ENCODE measurements at places on chromosomes 3 and 15.

DNA sequence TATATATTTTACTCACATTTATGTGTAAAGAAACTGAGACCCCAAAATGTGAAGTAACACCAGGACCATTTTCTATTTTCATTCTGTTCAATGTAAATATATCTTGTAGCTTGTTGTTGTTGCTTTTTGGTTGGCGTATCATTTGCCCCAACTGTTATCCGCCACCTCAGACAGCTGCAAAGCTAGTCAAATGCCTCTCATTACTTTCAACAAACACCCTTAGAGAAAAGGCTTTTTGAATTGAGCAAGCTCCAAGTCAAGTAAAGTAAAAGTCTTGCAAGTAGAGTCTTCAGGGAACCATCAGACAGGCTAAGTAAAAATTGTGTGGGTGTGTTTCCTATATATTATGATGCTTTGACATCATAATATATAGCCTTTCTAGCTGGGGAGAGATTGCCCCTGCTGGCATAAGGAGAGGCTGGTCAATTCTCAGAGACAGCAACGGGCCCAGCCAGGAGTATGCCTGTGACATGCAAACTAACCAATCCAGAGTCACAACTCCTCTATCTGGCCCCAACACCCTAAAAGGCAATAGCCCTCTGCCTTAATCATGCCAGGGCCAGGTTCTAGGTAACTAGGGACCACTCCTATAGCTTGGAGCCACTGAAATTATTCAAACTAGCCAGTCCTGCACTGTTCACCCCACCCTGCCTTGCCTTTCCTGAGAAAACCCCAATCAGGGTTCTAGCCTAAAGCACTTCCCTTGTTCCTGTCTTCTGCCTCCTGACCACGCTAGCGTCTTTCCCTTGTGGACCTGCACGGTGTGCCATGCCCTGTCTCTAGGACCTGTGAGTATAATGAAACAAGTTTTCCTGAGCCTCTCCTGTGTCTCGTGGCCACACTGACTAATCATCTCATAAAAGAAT, 75.6 kb downstream of the RAD18 start:
- DNase-seq: no peak

GRCh38 chr3:25826510-25826909, 36.6 kb downstream of the OXSM start:
- no peak for DNase-seq

DNA sequence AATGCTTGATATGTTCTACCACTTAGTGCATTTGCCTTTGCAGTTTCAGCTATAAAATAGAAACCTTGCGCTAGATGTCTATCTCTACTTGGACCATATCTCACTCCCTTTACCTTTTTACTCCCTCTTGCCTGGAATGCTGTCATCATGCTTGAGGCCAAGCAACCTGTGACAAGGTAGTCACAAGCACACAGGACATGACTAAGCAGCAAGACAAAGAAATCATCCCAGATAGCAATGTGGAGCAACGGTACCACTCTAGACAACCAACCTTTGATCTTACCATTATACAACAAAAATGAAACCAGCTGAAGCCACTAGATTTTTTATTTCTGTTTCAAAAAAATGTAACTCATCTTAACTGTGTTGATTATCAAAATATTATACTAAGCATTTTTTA, 50.5 kb upstream of the SPSB4 start:
- DNase-seq: no peak

DNA sequence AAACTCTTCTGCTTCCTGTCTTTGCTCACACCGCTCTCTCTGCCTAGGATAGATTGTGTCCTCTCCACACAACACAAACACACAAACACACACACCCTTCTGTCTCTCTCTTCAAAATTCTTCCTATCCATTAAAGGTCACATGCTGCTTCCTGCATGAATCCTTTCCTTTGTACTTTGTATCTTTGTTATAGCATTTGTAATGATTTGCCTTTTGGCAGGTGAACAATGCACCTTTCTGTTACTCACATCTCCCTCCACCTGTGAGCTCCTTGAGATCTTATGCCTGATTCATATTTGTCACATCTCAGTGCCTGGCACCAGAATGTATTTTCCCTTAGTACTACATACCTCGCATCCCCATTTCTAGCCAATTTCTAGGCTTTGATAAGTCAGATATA, 251.4 kb upstream of the UMPS start:
- no peak for DNase-seq

GRCh38 chr3:197882586-197882985, 67.4 kb upstream of the RPL35A start:
- DNase-seq: no peak

GRCh38 chr3:7847021-7847420, 654.6 kb upstream of the LMCD1 start:
- DNase-seq: no peak

DNA sequence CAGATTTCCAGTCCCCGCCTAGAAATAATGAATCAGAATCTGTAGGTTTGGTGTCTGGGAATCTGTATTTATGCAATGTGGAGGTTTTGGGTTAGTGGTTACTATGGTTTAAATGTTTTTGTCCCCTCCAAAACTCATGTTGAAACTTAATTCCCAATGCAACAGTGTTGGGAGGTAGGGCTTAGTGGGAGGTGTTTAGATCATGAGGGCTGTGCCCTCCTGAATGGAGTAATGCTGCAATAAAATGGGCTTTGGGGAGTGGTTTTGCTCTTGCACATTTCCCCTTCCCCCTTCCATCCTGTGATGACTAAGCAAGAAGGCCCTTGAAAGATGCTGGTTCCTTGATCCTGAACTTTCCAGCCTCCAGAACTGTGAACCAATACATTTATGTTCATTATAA, 9.2 kb upstream of the RFC4 start:
- DNase-seq: no peak

DNA sequence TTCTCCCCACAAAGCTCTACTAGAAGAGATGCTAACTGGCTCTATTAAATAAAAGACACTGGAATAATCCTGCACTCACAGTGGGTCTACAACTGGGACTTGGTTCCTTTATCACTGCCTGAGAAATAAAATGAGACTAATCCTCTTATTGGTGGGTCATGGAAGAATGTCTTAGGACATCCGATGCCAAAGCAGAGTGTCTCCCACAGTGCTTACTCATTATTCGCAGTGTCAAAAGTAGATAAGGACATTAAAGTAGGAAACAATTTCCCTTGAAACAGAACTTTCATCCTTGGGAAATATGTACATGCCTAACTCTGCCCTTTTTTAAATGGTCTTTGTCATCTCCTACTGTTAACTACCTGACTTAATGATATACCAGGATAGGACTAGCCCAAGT, 71.5 kb downstream of the GSK3B start:
- DNase-seq: no peak

DNA sequence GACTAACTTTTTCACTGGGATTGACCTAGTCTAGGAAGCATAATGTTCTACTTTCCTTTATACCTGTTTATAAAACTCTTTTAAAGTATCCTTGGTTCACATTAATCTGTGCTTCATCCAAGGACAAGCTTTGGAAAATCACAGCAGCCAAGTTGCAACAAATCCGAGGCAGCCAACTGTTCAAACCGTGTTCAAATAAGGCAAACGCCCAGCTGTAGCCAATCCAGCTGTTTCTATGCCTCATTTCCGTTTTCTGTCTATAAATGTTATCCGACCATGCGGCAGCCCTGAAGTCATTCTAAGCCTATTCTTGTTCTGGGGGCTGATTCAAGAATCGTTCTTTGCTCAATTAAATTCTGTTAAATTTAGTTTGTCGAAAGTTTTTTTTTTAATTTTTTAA, 78.3 kb downstream of the FMN1 start:
- peak; percentile 61 for DNase-seq

- no peak for DNase-seq
Observed at GRCh38 chr3:25493246-25493645, 65.2 kb downstream of the RARB start.

GRCh38 chr15:49215768-49216739, 46.0 kb downstream of the GALK2 start:
- no peak for DNase-seq

DNA sequence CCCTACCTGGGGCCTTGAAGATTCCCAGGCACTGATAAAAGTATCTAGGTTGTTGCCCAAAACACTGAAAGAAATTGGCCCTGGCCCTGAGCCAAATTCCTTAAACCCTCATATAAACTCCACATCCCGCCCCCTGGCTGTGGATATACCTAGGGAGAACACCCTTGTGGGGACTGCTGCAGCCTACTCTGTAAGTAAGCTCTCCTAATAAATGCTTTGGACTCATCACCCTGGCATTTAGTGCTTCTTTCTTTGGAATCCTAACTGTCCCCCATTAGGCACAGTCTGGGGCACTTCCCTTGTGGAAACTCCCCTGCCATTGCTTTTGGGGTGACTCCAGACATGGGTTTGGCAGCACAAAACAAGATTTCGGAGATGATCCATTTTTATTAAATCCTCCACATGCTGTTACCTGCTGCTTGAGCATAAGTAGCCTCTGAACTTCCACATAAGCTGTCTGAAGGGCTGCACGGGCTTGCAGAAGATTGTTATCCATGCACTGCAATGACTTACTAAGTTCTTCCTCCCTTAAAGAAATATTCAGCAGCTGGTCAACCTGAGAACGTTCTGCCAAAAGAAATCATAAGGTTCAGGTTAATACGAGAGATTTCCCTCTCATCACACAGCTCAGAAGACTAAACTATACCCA, 46.4 kb downstream of the ZNF106 start:
- no peak for DNase-seq

DNA sequence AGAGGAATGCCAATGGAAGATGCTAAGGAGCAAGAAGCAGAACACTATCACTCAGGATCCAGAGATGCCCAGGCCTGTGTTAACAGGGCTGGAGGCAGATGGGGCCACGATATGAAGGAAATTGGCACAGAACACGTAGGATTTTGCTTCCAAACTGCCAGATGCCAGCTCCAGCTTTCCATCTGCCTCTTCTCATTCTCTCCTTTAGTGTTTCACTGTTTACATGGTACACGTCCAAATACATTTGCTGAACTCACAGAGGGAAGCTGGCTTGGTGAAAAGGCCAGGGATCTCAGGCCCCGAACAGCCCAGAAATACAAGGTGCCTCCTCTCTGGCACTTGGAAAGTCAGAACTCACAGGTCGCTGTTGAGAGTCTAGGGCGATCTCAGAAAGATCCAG, 187.0 kb downstream of the NTRK3 start:
- DNase-seq: no peak

GRCh38 chr3:12644331-12644937, 19.5 kb downstream of the RAF1 start:
- DNase-seq: no peak

GRCh38 chr3:182869059-182869458, 75.8 kb downstream of the ATP11B start:
- DNase-seq: no peak

GRCh38 chr3:194488055-194488742, 1.4 kb upstream of the ATP13A3 start:
- no peak for DNase-seq

DNA sequence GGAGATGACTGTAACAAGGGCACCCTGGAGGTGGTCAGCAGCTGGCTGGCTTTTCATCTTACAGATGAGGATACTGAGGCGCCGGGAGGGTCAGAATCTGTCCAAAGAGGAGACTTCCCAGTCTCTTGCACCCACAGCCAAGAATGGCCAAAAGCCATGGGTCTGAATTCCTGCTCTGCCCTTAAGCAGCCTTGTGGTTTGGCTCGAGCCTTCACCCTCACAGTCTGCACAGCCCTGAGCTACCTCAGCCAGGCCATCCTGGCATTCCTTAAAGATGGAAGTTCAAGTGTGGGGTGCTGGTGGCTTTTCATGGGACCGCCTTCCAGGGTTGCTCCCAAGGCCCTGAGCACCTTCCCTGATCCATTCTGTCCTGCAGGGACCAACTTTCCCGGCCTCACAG, 59.2 kb downstream of the CACNA2D2 start:
- no peak for DNase-seq

DNA sequence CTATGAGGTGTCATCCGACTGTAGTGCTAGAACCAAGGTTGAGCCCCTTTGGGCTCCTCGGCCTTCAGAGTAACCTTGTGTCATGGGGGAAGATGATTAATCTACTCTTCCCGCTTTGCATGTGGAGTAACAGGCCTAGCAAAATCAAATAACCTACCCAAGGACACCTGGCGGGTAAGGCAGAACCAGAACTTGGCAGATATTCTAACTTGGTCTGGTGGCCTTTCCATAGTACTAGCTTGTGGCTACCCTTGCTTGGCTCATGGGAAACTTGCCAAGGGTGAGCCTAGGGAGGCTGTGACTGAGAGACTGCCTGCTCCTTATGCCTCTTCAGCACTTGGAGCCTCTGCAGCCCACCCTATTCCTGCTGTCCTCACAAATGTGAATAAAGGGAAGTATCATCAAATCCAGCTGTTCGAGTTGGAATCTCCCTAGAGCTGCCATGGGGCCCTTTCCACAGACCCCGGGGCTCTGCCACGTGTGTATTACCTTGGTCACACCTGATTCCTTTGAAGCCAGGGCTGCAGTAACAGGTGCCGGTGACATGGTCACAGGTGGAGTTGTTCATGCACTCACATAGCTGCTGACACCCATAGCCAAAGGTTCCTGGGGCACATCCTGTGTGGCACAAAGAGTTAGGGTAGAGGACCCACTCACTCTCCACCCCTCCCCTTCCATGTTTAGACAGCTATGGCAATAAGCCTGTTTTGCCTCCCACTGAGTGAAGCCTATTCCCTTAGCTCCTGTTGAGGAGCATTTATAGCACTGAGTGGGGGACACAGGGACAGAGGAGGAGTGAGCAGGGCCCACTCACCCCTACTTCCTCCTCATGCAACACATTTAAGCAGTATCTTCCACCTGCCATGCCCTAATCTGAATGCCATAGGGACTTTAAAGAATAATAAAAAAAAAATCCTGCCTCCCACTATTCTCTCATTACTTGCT, 46.0 kb downstream of the RAB11A start:
- DNase-seq: no peak

- DNase-seq: no peak
Observed at GRCh38 chr15:35243758-35244157, 158.7 kb upstream of the NANOGP8 start.

DNA sequence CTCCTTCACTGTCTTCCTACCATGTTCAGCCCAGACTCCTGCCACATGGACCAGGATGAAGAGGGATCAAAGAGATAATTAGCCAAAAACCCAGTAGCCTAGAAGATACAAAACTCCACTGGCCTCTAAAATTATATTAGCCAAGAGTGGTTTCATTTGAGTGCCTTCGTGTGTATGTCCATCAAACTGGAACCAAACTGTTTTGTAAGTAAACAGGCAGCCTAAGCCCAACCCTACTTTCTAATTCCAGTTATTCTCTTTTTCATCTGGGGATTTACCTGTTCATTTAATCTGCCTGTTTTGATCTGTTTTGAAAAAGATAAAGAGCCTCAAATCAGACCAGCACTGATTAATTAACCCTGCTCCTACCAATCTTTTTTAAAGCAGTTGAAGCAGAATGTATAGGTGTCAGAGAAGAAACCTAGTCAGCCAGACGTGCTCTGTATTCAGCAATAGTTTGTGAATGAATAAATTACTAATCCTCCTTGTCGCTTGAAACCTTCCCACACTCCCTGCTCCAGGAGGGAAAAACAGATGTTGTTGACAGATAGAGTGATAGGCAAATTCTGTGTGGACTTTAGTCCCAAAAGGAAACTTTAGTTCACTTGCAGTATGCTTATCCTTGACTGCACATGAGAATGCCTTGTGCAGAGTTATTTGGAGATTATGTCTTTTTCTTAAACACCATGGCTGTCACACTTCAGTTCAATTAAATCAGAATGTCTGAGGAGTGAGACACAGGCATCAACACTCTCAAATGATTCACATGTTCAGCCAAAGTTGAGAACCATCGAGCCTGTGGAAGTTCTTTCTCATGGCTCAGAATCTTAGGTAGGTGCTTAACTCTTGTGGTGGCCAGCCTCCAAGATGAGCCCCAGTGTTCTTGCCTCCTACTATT, 55.5 kb upstream of the ZBED2 start:
- no peak for DNase-seq

- DNase-seq: no peak
Observed at GRCh38 chr3:176816937-176817336, 380.3 kb downstream of the TBL1XR1 start.

GRCh38 chr3:113269661-113270060, 58.3 kb downstream of the BOC start:
- DNase-seq: no peak
